ENCODE measurements at places on chromosomes 3 and 15.

GRCh38 chr15:96783746-96784145 lies 453.2 kb downstream of the NR2F2 start:
- DNase-seq, result no peak

GRCh38 chr3:71629711-71630110 lies 46.2 kb upstream of the FOXP1 start:
- DNase-seq, result no peak

GRCh38 chr3:46935989-46936558 lies 40.5 kb downstream of the CCDC12 start:
- no peak for DNase-seq

DNA sequence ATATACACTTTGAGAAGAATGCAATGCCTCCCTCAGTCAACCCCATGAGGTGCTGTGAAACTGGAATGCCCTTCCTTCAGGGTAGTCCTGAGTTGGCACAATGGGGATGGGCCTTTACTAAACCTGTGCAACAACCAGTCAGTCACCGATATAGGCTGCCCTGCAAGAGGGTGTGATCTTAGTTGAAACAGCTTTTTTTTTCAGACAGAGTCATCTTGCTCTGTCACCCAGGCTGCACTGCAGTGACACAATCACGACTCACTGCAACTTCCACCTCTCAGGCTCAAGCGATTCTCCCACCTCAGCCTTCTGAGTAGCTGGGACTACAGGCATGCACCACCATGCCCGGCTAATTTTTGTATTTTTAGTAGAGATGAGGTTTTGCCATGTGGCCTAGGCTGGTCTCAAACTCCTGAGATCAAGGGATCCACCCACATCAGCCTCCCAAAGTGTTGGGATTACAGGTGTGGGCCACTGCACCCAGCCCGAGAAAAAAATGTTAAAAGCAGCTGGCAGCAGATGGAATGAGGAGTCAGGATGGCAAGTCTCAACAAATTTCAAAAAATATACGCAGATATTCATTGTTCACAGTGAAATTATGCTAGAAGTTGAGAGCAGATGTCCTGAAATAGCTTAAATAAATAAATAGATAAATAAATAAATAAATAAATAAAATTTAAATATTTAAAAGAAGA lies 31.8 kb downstream of the MYO5A start:
- DNase-seq, result no peak

- no peak for DNase-seq
Observed at GRCh38 chr15:60793656-60794055, 314.7 kb upstream of the ICE2 start.

- peak; percentile 32 for DNase-seq
Observed at GRCh38 chr3:128969993-128970739, 23.7 kb downstream of the CFAP92 start.

DNA sequence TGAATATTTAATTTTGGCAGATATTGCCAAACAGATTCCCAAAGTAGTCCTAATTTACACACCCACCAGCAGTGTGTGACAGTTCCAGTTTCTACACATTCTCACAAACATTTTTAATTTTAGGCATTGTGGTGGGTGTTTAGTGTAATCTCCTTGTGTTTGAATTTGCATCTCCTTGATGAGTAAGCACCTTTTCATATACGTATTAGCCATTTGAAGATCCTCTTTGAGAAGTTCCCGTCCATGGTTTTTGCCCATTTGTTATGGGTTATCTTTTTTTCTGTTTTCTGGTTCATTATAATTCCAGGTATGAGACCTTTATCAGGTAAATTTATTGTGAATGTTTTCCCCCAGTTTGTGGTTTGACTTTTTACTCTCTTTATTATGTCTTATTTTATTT lies 2.3 kb upstream of the TM4SF19 start:
- DNase-seq, result no peak

GRCh38 chr3:64108231-64108630 lies 84.9 kb upstream of the PSMD6 start:
- no peak for DNase-seq

- DNase-seq, result no peak
Observed at GRCh38 chr3:196842567-196843434, 24.9 kb upstream of the SENP5 start.

GRCh38 chr3:155886915-155887314 lies 16.5 kb downstream of the GMPS start:
- no peak for DNase-seq

GRCh38 chr3:35664460-35664919 lies 25.2 kb downstream of the ARPP21 start:
- no peak for DNase-seq

- no peak for DNase-seq
Observed at GRCh38 chr3:123447749-123448517, 957 bp downstream of the ADCY5 start.

GRCh38 chr3:101944308-101944707 lies 95.0 kb downstream of the NFKBIZ start:
- DNase-seq, result no peak

DNA sequence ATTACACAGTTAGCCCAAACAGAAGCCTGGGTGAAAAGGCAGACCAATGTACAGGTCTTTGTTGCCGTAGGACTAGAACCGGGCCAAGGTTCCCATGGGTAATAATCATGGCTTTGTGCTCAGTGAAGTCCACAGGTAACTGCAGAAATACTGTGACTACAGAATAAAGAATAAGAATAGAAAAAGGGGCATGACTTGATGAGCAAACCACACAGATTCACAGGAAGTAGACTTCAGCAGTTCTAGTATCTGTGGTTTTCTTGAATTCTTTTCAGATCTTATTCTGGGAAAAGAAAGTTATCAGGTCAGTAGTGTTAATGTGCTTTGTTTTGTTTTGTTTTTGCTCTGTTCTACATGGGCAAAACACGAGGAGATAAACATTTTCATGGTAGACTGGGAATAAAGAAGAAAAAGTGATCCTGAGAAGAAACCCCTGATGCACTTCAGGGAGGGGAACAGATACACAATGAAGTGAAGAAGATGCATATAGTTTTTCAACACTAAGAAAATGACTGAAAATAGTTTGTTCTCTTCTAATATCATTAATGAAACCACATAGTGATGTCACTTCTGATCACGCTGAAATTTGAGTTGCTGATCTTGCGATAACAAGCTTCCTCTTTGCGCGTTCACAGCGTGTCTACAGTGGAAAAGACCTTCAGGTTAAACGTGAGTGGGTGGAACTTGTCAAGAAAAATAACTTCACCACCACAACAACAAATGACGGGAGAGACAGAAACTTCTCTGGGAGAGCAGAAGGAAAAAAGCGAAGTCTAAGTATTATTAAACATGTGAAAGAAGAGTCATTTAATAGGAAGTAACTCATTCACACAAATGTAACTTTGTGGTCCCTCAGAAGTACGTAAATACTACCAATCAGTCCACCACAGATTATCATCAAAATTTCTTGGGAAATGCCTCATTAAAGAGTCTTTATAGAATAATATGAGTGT lies 315.8 kb upstream of the SATB1 start:
- peak; percentile 42 for DNase-seq

DNA sequence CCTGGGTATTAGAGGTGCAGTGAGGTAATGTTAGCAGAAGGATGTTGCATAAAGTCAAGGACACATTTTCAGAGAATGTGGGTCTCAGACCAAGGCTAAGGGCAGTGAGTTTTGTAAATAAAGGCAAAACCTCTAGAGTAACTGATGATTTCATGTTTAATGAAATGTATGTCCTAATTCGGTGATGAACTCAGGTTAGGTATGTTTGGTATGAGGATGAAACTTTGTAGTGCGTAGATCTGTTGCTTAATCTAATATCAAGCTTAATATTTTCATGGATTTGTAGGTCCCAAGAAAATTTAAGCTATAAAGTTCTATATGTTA lies 3.6 kb downstream of the USP50 start:
- no peak for DNase-seq

GRCh38 chr3:130488288-130488687 lies 28.7 kb upstream of the COL6A6 start:
- DNase-seq, result no peak

GRCh38 chr3:52323526-52324295 lies 7.6 kb downstream of the DNAH1 start:
- no peak for DNase-seq

DNA sequence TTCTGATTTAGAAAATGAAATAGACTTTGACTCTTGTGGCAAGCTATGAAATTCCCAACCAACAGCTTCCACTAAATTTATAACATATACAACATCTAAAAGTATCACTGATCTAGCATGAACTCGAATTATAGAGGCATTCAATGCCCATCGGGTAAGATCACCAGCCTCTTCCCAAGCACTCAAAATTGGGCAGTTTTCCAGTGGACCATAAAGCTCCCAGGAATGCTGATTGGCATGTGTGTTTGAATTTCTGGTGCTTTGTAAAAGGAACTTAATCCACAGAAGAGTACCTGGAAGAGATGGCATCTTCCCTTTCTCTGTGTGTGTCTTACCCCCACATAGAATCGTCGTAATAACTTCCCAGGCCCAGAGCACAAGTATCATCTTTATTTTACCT lies 10.0 kb downstream of the LRTM1 start:
- no peak for DNase-seq

- DNase-seq, result no peak
Observed at GRCh38 chr3:81173514-81173913, 587.9 kb downstream of the GBE1 start.

- no peak for DNase-seq
Observed at GRCh38 chr3:186359078-186359477, 3.0 kb downstream of the DGKG start.

- DNase-seq, result no peak
Observed at GRCh38 chr3:28791713-28792255, 443.2 kb upstream of the AZI2 start.

DNA sequence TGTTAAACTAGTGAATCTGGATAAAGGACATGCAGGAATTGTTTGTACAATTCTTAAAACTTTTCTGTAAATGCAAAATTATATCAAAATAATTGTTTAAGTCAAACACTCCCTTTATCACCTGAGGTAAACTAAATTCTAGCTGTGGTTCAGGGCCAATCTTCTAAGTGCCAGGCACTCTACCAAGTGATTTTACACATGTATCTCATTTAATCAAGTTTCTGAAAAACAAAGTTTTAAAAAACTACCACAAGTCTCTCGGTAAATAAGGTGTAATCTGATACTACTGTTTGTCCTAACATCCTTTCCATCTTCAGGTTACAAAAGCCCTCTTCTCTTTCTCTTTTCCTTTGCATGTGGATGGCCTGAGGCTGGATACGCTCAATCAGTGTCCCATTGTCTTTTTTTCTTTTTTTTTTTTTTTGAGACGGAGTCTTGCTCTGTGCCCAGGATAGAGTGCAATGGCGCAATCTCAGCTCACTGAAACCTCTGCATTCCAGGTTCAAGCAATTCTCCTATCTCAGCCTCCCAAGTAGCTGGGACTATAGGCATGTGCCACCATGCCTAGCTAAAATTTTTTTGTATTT lies 19.3 kb downstream of the IFT80 start:
- DNase-seq, result no peak

DNA sequence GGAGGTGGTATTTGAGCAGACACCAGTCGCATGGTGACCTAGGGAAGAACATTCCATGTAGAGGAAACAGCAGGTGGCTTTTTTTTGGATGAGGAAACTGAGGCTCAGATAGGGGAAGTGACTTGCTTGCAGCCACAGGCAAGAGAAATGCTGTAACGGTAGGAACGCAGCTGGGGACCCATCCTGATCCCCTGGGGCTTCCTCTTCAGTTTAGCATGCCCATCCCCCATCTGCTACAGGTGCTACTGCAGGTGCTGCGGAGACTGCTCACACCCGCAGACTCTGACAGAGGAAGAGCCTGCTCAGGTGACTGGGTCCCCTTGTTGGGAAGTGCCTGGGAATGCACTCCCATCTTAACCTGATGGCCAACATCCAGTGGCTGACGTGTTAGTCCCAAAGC lies 55.4 kb upstream of the SEC13 start:
- no peak for DNase-seq
